ENCODE measurements at places on chromosomes 1 and 21. TPM values are rescaled to one million over a fixed set of nuclear protein-coding genes. Genes with fewer than 3 reads are reported as not detected.

- H3K36me3 ChIP-seq = no peaks in the 10 kb centered on the region
- no peak overlapping the region for H3K27ac ChIP-seq
- no peaks in the 10 kb centered on the region for H3K27me3 ChIP-seq
- peaks cover 4% of the 10 kb centered on the region for H3K4me1 ChIP-seq
- H3K4me3 ChIP-seq = no peak overlapping the region
These were observed 23.5 kb downstream of the IFI44 start for GRCh38 chr1:78673120-78673519.

The ILDR2 gene
- not detected for total RNA-seq

The TSPEAR gene
- not detected for total RNA-seq

GRCh38 chr1:69835955-69836354 is 268.2 kb downstream of the LRRC7 start:
- H3K4me1 ChIP-seq = peaks cover 15% of the 10 kb centered on the region
- DNase-seq = no peak
- H3K27ac ChIP-seq = no peak overlapping the region
- H3K36me3 ChIP-seq = no peaks in the 10 kb centered on the region

The NOS1AP gene
- 2.5 TPM for total RNA-seq

GRCh38 chr1:91792489-91793071 is 93.4 kb downstream of the TGFBR3 start:
- no peaks in the 10 kb centered on the region for H3K27me3 ChIP-seq
- H3K36me3 ChIP-seq = peaks cover 7% of the 10 kb centered on the region
- no peak for DNase-seq

The LCE1E gene
- not detected for total RNA-seq

GRCh38 chr21:42559326-42559725 is 45.7 kb downstream of the SLC37A1 start:
- no peak overlapping the region for H3K4me3 ChIP-seq
- no peak overlapping the region for H3K27ac ChIP-seq
- H3K4me1 ChIP-seq = peaks cover 10% of the 10 kb centered on the region
- peaks cover 25% of the 10 kb centered on the region for H3K36me3 ChIP-seq

The RBP7 gene
- total RNA-seq = not detected

- no peak overlapping the region for H3K4me3 ChIP-seq
- no peak overlapping the region for H3K27ac ChIP-seq
- no peaks in the 10 kb centered on the region for H3K27me3 ChIP-seq
These were observed 8.0 kb upstream of the PTPRC start for GRCh38 chr1:198630863-198631262.

The AGO1 gene
- total RNA-seq = 35.8 TPM

The S100A16 gene
- 143 TPM for total RNA-seq

GRCh38 chr1:37250371-37250770 is 216.1 kb upstream of the GRIK3 start:
- no peak overlapping the region for H3K27ac ChIP-seq
- H3K36me3 ChIP-seq = no peaks in the 10 kb centered on the region
- no peak overlapping the region for H3K4me3 ChIP-seq
